Stimulated activated CD8-positive, alpha-beta memory T cell treated with anti-CD3 and anti-CD28 coated beads, Interleukin-15, amount 100 ng/mL, for 1 hour (primary cell): ENCODE measurements at places on chromosomes 4 and X.

- no peak for DNase-seq
Measured at GRCh38 chrX:3295731-3296130, 50.7 kb downstream of the MXRA5 start.

DNA sequence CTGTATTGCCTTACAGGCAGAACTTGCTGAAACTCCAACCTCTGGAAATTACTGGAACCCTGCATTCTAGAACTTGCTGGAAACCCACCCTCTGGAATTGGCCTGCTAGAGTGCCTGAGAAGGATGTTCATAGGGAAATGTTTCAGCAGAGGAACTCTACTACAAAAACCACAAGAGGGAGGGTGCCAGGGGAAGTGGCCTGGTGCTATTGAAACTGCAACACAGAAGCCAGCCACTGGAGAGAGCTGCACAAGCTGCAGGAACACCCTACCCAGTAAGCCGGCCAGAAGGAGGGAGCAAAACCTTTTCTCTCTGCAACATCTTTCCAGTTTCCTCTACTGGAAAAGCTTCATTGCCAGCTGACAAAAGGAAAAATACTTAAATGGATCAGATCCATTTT lies 2.5 kb upstream of the BRWD3 start:
- DNase-seq = no peak

GRCh38 chr4:19239565-19239964 lies 1012.1 kb upstream of the SLIT2 start:
- DNase-seq = no peak

DNA sequence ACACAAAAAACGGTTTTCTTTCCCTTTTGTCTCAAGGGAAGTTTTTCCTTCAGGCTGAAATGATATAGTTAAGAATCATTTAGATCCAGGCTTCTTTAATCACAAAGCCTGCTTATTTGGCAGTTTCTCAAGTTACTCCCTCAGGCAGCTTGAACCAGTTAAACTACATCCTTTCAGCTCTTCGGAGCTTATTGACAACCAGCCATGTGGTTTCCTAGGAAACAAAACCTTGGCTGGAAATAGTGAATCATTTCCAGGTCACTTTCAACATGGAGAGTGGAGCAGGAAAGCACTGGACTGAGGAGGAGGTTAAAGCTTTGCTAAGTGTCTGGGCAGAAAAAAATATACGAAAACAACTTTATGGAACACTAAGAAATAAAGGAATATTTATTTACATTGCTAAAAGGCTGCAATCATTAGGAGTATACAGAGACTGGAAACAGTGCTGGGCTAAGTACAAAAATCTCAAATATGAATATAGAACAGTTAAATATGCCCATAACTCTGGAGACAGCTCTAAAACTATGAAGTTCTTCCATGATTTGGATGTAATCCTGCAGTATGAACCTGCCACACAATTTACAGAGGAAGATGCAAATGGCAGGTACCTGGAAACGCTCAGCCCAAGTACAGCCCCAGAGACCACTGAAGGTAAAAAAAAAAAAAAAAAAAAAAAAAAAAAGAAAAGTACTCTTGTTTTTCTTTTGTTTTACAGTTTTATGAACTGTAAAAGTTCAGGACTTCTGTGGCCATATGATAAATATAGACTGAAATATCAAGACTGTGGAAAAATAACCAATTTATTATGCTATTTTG lies 23.2 kb upstream of the AASDH start:
- DNase-seq = no peak

DNA sequence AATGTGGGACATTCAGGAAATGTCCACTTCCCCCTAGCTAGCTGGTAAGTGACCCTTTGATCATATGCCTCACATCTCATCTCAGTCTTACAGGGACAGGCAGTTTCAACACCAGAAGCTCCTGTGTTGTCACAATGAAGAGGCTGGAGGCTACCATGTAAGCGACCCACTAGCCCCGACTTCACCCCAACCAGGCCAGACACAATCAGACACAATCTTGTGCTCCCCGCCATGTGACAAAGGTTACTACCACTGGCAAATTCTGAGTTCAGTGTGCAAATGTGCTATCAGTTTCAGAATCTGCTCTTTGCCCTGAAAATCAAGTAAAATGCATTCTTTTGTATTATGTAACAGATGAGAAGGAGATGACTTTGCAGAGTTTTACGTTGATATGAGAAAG lies 56.9 kb upstream of the STS start:
- DNase-seq = no peak

GRCh38 chrX:94414746-94415145 lies 740.7 kb downstream of the FAM133A start:
- DNase-seq = no peak

GRCh38 chr4:95522682-95523530 lies 25.9 kb downstream of the UNC5C start:
- DNase-seq = no peak
